ENCODE measurements at places on chromosomes 6 and 20.

- no peak for DNase-seq
These were observed 12.1 kb upstream of the ATXN1 start for GRCh38 chr6:16773362-16773761.

GRCh38 chr6:134196568-134197193, 121.2 kb downstream of the SGK1 start:
- DNase-seq = no peak

DNA sequence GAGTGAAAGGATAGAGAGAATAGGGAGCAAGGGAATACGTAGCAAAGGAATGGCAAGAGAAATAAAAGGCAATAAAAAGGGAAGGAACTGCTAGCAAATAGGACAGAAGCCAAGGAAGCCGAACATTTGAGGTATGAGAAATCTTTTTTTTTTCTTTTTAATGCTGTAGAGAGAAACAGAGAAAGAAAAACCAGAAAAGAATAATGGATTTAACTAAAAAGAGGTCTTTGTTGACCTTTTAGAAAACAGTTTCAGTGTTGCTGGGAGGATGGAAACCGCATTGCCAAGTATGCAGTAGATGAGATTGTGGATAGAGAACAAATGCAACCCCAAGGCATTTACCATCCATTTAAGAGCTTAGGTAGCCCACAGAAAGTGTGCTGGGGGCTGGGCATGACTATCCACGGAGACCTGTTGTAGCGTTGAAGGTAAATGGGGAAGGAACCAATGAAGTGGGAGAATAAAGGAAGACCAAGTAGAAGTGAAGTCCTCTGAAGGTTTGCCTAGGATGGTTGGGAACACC, 23.3 kb upstream of the C6orf62 start:
- no peak for DNase-seq

DNA sequence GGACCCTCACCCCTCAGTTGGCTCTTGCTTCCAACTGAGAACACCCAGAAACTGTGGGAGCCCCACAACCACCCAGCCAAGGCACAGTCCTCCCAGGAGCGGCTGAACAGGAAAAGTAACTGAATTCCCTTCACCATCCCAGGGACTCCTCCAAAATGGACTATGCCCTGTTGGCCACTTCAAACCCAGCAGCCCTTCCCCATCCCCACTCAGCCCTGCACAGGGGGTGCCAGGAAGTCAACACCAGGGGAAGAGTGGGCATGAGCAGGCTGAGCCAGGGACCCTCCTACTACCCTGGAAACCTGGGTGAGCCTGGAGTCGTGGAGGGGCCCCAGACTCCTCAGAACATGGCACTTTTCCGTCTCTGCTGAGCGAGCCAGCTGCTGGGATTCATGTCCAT, 10.3 kb downstream of the GUCA1B start:
- no peak for DNase-seq

DNA sequence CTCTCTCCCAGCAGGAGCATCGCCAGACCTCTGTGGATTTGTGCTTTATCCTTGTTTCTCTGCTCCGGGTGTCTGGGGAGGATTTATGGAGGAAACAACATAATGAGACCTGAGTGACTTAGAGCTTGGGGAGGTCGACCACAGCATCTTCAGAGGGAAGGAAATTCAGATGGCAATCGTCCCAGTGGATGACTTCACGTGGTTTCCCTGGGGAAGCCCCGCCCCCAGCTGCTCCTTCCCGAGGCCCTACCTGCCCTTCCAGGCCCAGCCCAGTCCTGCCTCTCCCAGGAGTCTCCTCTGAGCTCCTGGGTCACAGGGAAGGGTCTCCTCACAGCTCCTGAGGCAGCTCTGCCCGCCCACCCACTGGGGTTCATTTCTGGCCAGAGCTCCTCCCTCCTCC, 430.3 kb upstream of the SULF2 start:
- no peak for DNase-seq

DNA sequence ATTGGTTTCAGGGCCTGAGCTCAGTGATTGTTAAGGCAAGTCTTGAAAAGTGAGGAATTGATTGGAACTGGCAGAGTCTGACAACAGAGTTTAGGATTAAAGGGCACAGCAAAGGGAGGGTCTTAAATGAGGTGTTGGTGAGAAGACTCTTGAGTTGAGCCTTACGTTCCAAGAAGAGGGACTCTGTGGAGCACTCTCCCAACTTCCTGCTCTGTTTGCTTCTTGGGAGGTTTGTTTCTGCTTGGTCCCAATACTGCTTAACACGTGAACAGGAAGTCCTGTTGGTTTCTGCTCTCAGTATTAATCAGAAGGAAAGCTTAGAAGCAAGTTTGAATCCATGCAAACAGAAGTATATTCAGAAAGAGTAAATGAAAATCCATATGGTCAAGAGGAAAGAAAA, 15.6 kb upstream of the SYNDIG1 start:
- no peak for DNase-seq

GRCh38 chr6:90216072-90216977, 80.3 kb downstream of the BACH2 start:
- no peak for DNase-seq

DNA sequence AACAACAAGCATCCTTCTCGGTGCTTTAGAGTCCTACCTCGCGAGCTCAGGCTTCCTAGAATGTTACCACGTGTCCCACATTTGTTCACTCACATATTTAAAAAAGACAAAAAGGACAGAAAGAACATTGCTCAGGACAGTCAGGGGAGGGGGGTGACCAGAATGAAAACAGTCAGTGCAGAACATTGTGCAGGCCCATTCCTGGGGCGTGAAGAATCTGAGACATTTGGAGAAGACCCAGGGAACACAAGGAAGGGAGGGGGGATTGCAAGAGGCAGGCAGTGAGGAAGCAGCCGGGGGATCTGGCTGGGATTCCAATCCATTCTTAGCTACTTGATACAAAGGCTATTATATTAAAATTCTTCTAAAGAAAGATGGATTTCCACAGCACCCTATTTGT, 270.4 kb upstream of the CITED2 start:
- DNase-seq = no peak

- no peak for DNase-seq
These were observed 532.6 kb downstream of the CBLN4 start for GRCh38 chr20:55472704-55473103.

- DNase-seq = no peak
These were observed 31.5 kb upstream of the RHAG start for GRCh38 chr6:49668083-49668511.

DNA sequence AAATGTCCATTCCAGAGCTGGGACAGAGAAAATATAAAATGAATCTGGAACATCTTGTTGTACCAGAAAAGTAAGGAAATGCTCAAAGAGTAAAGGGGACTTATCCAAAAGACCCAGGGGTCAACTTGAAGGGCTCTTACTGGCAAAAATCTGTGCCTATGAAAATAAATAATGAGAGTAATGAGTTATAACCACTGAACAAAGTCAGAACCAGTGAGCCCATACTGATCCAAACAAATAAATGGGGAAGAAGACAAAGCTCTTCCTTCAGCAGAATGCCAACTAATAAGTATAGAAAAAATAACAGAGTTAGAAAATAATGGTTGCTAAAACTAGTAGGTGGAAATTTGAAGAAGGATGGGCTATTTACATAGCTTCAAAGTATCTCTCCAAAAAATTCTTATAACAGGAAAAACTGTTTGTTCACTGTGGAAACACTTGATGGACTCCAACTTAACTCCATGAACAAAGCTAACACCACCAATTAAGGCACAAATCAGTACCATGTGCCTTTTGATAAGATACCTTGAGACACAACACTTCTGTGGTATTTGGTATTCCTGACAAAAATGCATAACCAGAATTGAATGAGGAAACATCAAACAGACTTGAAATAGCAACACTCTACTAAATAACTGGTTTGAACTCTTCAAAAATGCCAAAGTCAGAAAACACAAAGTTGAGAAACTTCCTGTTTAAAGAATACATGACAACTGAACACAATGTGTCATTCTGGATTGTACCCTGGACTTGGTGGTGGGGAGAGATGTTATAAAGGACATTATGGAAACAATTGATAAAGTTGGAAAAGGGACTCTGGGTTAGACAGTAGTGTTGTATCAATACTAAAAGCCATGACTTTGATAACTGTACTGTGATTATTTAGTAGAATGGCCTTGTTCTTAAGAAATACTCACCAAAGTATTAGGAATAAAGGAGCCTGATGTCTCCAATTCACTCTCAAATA, 197.5 kb downstream of the ISM1 start:
- DNase-seq = no peak

DNA sequence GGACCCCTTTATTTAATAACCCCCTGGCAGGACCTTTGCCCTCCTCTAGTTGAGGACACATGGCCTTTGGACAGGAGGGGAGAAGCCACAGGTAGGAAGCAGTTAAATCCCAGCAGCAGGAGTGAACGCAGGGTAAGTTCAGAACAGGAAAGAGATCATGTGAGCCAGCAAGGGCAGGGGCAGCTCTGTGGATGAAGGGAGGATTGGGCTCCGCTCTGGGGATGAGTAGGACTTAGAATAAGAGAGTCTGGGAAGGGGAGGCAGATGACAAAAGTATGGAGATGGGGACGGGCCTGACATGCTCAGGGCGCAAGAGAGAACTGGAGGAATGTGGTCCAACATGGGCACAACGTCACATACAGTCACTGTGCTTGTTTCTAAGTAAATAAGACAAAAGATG, 89.0 kb downstream of the NDUFAF5 start:
- no peak for DNase-seq

DNA sequence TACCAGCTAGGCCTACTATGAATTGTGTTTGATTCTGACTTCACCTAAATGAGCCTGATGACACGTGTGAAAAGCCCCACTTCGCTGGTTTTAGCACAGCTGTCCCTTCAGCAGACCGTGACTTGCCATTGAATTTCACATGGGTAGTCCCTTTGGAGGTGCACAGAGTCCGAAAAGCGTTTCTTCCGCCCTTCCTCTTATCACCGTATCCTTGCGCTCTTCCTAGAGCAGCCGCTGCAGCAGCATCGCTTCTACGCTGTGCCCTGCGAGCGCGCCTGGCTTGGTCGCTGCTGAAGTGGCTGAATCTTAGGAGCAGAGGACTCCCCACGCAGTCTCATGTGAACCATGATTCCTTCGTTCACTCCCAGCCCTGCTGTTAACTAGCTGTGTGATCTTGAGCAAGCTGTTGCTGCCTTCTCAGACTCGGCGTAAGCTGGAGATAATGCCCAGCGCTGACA, 127.0 kb downstream of the PACRG start:
- DNase-seq = peak; percentile 13

DNA sequence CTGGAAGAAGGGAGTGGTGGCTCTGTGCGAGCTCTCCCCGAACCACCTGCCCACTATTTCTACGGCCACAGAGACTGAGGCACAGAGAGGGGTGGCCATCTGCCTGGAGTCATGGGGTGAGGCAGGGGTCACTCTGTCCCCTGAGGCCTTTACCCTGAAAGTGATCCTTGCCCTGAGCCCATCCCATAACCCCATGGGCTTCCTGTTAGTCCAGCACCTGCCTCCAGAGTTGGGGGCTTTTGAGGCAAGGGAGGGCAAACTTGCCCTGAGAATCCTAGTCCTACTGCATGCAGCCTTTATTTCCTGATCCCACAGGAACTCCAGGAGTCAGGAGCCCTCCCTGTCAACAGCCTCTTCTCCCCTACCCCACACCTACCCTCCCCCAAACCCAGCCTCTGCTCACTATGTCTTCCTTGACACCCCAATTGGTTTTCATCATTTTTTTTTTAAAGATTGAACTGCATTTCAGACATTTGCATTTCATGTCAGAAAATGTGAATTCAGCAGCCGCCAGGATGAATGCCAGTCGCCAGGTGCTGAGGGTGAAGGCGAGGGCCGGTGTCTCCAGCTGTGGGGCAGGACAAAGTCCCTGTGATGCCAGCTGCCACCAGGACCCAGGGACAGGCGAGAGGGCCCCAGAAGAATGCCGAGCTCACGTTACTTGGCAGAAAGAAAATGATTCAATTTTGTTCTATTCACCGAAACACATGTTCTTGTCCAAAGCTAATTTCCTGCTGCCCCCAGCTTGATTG, 47.6 kb upstream of the NNAT start:
- DNase-seq = no peak

GRCh38 chr6:45614488-45615285, 237.0 kb upstream of the SUPT3H start:
- DNase-seq = no peak

DNA sequence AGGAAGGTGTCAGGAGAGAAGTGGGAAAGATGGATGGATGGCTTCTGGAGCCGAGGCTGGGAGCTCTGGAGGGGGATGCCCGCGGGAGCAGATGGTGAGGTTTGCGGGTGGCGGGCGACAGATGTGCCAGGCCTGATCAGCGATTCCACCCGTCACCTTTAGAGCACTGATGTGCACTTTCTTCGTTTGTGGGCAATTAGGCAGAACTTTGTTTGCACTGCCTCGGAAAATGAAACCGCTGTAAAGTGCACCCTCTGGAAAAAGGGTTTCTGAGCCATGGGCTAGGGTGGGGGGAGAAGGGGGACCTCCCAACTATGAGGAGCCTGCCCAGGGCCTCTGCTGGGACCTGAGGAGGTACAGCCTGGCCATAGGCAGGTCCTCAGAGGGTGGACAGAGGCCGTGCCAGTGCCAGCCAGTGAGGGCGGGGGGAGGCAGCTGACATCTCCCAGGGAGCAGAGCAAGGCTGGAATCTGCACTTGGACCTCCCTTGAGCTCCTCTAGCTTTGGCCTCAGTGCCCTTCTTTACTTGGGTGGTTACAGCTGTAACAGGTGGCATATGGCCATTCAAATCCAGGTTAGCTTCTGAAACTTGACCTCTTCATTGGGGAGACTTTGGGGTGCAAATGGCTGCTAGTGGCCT, 58.7 kb downstream of the CD40 start:
- no peak for DNase-seq

DNA sequence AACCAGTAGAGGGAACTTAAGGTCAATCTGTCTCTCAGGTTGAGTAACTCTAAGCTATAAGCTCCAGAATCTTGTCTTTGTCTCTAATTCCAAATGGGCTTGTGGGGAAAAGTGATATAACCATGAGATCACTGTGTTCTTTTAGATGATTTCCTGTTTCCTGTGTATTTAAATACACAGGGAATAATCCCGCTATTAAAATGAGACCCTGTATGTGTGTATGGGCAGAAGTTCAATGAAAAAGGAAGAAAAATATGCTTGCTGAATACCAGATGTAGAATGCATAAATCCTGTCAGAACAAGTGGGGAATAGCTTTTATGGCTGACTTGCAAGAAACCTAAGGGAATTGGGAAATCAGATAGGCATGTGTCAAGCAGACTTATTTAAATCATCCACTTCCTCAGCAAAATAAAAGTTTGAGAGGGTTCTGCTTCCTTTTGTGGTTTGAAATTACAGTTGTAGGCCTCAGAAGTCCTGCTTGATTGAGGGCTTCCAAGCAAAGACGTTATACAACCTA, 164.7 kb upstream of the PDE7B start:
- DNase-seq = no peak

GRCh38 chr20:57501461-57502335, 23.2 kb downstream of the CTCFL start:
- no peak for DNase-seq

DNA sequence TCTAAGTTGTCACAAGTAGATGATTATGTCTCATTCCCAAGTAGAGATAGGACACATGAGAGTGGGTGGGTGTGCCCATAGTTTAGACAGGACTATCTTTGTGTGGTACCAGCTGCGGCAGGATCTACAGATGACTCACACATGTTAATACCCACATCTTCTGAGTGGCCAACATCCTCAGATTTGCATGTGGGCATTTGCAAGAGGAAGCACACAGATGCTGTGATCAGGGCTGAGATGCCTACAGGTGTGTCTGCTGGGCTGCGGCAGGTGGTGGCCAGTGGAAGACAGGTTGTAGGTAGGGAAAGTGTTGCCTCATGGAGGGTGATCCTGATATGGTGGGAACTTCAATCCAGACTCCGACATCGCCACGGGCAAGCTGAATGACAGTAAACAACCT, 50.8 kb downstream of the UTRN start:
- DNase-seq = no peak

All from DMS153 (cell line).